ENCODE measurements at places on chromosomes 4 and X.

DNA sequence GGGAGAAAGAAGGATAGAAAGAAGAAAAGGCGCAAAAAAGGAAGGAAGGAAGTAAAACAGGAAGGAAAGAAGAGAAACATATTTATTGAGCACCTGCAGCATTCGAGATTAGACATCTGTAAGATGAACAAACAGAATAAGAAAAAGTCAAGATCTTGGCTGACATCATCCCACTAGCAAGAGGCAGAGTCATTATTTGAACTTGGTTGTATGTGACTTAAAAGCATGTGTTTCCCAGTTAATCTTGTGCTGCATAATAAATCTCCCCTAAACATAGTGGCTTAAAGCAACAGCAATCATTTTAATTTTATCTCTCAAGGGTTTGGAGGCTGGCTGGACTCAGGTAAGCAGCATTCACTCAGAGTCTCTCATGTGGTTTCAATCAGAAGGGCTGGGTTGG is 38.5 kb upstream of the COX7B2 start:
- H3K27me3 ChIP-seq: no peaks in the 10 kb centered on the region
- H3K36me3 ChIP-seq: no peaks in the 10 kb centered on the region
- no peak overlapping the region for H3K27ac ChIP-seq
- no peak overlapping the region for H3K4me3 ChIP-seq

- H3K4me1 ChIP-seq: no peaks in the 10 kb centered on the region
- no peak overlapping the region for H3K4me3 ChIP-seq
- no peaks in the 10 kb centered on the region for H3K36me3 ChIP-seq
These were observed 193.7 kb downstream of the SPATA18 start for GRCh38 chr4:52244848-52245247.

DNA sequence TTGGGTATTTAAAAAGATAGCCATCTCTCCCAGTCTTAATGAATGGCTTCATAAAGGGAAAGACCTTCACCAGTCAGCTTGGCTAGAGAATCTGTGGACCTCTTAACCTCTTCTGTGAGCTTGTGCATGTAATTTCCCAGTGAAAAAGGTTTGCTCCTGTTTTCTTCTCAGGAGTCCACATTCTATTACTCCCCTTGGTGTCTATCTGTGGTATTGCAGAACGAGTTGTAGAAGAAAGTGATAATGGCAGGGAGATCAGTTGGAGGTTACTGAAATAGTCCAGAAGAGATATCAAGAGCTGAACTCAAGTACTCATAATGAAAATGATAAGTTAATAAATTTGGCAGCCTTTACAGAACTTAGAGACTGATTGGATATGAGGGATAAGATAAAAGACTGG is 16.5 kb upstream of the VAMP7 start:
- no peaks in the 10 kb centered on the region for H3K27me3 ChIP-seq
- DNase-seq: no peak
- no peak overlapping the region for H3K27ac ChIP-seq
- H3K4me3 ChIP-seq: no peak overlapping the region
- no peaks in the 10 kb centered on the region for H3K36me3 ChIP-seq

DNA sequence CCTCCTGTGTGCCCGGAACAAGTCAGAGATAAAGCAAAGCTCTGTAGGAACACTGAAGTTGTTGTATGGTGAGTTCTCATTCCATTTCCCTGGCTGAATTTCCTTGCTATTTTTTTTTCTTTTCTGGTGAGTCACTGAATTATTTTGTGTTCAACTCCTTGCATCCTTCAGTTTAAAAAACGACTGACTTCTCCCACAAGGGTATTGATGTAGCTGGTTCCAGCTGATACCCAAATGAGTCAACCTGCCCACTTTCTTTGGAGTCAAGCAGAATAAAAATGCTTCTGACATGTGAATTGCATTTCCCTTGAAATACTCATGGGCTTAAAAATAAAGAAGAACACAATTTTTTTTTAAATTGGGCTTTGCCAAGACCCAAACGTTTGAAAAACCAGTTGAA is 85.5 kb downstream of the SHOX start:
- H3K36me3 ChIP-seq: no peaks in the 10 kb centered on the region
- H3K4me1 ChIP-seq: no peaks in the 10 kb centered on the region
- no peak overlapping the region for H3K27ac ChIP-seq
- H3K4me3 ChIP-seq: no peak overlapping the region
- H3K27me3 ChIP-seq: no peaks in the 10 kb centered on the region

DNA sequence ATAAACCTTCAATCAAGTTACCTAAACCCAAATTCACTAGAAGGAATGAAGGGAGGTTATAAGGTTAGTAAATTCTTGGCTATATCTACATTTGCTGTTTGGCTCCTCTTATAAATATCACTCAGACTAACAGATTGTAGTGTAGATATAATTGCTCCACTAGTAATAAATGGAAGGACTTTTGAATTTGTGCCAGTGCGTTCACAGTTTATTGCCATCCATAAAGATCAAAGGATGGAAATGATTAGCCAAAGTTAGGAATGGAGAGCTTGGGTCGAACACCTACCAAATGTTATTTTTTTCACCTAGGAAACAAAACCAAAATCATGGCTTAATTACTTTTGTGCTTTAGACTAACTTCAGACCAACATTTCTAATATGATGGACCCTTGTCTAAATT is 9.2 kb downstream of the DTHD1 start:
- H3K27ac ChIP-seq: no peak overlapping the region
- no peaks in the 10 kb centered on the region for H3K27me3 ChIP-seq

DNA sequence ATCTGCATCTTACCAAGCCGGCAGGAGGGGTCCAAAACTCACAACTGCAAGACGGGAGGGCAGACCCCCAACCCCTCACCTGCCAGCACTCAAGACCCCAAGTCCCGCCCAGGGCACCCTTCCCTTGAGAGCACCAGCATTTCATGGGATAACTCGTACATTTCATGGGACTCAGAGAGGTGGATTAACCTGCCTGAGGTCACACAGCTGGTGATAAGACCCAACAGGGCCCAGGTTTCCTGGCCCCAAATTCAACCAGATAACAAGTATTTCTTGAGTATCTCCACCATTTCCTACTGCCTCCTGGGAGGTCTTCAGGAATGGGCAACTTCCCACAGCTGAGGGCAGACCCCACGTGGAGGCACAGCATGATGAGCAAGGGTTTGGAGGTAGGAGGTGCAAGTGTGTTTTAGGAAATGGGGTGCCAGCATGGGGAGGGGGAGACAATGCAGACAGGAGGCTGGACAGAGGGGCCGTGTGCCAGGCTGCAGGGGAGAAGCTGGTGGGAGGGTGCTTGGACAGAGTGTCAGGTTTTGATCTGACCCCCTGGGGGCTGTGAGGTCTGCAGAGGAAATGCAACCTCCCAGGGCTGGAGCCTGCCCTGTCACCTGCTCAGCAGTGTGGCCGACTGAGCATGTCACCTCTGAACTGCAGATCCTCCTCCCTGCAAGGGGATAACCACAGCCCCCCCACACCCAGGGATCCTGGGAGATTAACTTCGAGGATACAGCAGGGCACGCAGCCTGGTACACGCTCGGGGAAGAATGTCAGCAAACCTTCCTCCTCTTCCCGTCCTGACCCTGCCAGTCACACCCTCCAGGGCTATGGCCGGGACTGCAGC is 4.4 kb downstream of the ADRA2C start:
- H3K27ac ChIP-seq: no peak overlapping the region
- H3K27me3 ChIP-seq: peaks cover 13% of the 10 kb centered on the region
- no peak for DNase-seq
- no peak overlapping the region for H3K4me3 ChIP-seq

- H3K27ac ChIP-seq: no peak overlapping the region
- H3K27me3 ChIP-seq: no peaks in the 10 kb centered on the region
- H3K36me3 ChIP-seq: peaks cover 4% of the 10 kb centered on the region
These were observed 5.0 kb downstream of the CENPU start for GRCh38 chr4:184728858-184729257.

- H3K36me3 ChIP-seq: peaks cover 17% of the 10 kb centered on the region
- H3K4me1 ChIP-seq: no peaks in the 10 kb centered on the region
- no peak for DNase-seq
- H3K4me3 ChIP-seq: no peak overlapping the region
- no peaks in the 10 kb centered on the region for H3K27me3 ChIP-seq
These were observed 29.4 kb downstream of the UVSSA start for GRCh38 chr4:1376391-1376840.

DNA sequence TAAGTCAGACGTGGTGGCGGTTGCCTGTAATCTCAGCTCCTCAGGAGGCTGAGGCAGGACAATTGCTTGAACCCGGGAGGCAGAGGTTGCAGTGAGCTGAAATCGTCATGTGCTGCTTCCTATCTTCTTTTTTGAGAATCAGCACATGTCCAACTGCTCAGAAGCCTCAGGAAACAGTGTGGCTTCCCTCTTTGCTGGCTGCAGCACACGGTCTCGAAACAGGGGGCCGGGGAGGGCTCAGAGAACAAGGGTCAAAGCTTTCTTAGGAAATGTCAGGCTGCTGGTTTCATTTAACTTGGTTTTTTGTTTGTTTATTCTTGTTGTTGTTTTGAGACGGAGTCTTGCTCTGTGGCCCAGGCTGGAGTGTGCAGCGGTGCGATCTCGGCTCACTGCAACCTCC is 31.3 kb downstream of the CRLF2 start:
- H3K27me3 ChIP-seq: no peaks in the 10 kb centered on the region
- no peaks in the 10 kb centered on the region for H3K36me3 ChIP-seq
- H3K4me1 ChIP-seq: no peaks in the 10 kb centered on the region
- no peak for DNase-seq
- H3K4me3 ChIP-seq: no peak overlapping the region

DNA sequence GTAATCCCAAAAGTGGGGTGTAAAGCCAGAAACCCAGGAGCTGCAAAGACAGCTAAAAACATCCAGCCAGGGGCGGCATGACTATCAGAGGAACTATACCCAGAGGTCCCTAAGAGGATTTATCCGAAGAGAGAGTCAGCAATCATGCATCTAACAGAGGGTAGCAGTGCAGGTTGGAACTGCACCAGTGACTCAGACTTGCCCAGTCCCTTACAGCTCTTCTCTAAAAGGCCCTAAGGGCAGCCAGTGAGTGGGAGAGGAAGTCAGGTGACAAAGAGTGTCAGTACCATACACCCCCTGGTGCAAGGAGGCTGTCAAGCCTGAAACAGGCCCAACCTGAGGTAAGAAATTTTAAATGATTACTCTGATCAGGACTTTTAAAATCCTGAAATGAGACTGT is 88.1 kb downstream of the CAMK2D start:
- H3K4me3 ChIP-seq: no peak overlapping the region
- peak; percentile 18 for DNase-seq
- H3K4me1 ChIP-seq: peaks cover 12% of the 10 kb centered on the region
- H3K27ac ChIP-seq: no peak overlapping the region

GRCh38 chr4:10421344-10422055 is 35.7 kb downstream of the ZNF518B start:
- no peak for DNase-seq
- H3K36me3 ChIP-seq: no peaks in the 10 kb centered on the region
- peaks cover 3% of the 10 kb centered on the region for H3K4me1 ChIP-seq
- H3K4me3 ChIP-seq: no peak overlapping the region

DNA sequence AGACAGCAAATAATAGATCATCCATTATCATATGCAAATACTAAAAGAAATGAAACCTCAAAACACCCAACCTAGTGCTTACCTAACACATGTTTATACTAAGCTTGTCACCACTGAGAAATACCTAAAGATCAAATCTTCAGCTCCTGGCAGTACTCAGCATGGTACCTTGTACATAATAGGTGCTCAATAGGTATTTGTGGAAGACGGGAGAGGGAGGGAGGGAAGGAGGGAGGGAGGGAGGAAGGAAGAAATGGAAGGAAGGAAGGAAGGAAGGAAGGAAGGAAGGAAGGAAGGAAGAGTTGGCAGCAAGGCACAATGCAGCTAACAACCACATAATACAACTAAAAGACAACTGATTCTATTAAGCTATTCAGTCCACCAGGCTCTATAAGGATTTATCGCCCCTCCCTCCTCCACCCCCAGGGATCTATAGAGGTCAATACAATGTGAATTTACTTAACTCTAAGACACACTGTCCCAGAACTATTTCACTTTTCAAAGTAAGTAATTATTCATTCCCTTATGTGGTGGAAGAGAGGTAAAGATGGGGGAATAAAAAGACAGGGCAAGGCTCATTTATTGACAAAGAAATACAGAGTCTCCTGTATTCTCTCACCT is 328.9 kb downstream of the PAPSS1 start:
- no peak for DNase-seq
- no peak overlapping the region for H3K27ac ChIP-seq
- H3K4me3 ChIP-seq: no peak overlapping the region
- H3K4me1 ChIP-seq: no peaks in the 10 kb centered on the region
- H3K36me3 ChIP-seq: no peaks in the 10 kb centered on the region
- H3K27me3 ChIP-seq: no peaks in the 10 kb centered on the region

DNA sequence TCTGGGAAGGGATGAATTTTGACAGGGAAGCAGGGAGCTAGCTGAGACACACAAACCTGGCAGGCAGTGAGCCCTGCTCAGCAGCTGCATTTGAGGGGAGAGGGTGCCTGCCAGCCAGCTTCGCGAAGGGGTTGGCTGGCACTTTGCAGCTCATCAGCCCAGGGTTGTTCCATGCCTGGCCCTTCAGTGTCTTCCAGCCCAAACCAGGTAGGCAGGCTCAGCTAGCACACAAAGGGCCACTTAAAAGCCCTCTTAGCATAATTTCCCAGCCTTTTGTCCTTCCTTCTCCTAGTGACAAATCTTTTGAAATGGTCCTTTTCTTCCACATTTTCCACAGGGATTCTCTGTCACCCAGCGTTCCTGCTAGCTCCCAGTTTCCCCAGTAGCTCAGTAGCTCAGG is 4.3 kb upstream of the FRMPD3 start:
- no peaks in the 10 kb centered on the region for H3K36me3 ChIP-seq
- DNase-seq: no peak
- H3K27ac ChIP-seq: no peak overlapping the region
- H3K4me1 ChIP-seq: peaks cover 8% of the 10 kb centered on the region
- H3K27me3 ChIP-seq: peaks cover 6% of the 10 kb centered on the region

GRCh38 chr4:61505773-61506685 is 305.9 kb downstream of the ADGRL3 start:
- no peak overlapping the region for H3K4me3 ChIP-seq
- no peaks in the 10 kb centered on the region for H3K36me3 ChIP-seq
- no peaks in the 10 kb centered on the region for H3K4me1 ChIP-seq
- H3K27ac ChIP-seq: no peak overlapping the region

GRCh38 chrX:11949291-11949690 is 189.0 kb upstream of the FRMPD4 start:
- no peaks in the 10 kb centered on the region for H3K36me3 ChIP-seq
- no peaks in the 10 kb centered on the region for H3K27me3 ChIP-seq
- no peak for DNase-seq

DNA sequence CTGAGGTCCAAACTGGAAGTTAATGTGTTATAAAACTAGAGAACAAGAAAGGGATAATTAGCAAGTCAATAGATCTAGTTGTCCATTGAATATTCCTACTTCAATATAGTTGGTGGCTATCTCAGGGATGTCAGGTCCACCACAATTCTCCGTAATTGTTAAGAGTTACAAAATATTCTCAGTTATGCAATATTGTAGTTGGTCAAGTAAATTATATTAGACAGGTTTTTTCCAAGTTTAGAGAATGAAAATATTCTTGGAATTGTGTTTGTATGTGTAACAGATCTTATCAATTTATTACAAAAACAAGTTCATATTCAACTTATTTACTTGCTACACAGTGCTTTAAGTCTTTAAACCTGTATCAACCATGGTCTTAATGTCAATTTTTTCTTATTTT is 547.4 kb downstream of the SPRY1 start:
- no peak for DNase-seq
- no peak overlapping the region for H3K4me3 ChIP-seq
- no peaks in the 10 kb centered on the region for H3K4me1 ChIP-seq
- no peaks in the 10 kb centered on the region for H3K27me3 ChIP-seq
- no peak overlapping the region for H3K27ac ChIP-seq

Measured in CD4-positive, alpha-beta T cell (primary cell).